ENCODE measurements at places on chromosomes 16 and 17.

- no peak for DNase-seq
Measured at GRCh38 chr16:72853575-72854266, 194.2 kb downstream of the ZFHX3 start.

DNA sequence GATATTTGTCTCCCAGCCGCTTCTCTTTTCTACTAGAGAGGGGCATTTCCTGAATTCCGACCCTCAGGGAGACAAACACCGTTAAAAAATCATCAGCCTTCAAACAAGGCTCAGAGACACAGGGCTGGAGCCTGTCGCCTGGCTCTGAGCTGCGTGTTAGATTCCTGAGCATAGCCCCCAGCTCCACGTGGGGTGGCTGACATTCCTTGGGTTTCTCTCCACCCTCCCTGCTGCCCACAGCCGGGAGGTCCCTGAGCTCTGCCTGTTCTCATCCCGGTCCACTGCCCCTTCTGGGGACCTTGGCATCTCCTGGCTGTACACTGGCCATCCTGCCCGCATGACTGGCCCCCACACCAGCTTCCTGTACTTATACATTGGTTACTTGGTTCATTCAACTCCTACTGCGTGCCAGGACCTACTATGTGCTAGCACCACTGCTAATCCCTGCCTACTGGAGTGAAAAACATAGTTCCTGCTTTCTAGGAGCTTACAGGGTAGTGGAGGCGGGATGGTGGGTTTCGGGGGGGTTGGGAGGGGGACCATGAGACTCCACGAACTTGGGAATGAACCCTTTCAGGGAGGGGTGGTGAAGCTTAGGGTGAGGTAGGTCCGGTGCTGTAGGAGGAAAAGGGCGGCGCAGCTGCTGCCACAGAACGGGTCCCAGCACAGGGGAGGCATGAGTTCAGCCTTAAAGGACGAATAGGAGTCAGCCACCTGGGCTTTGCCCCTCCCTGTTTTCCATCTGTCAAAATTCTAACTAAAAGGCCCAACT, 52.1 kb upstream of the TMEM132E start:
- no peak for DNase-seq

DNA sequence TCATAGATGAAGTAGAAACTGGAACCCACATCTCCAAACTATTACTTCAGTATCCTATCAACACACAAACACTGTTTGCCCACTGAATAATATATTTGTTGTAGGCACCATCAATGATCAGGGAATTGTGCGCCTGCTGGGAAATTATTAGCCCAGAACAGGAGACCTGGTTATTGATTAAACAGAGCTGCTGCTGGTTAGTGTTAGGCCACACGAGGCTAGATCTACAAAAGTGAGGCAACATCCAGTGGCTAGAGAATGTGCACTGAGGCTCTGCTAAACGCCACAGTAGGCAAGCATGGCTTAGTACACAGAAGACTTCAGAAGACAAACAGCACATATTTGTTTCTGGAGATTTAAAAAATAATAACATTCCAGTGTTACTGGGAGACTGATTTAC, 11.0 kb downstream of the ABHD15 start:
- no peak for DNase-seq

GRCh38 chr17:2542456-2542855, 30.8 kb upstream of the METTL16 start:
- no peak for DNase-seq

Data from NCI-H1694 treated with DMSO at 0.1 percent for 48 hours (cell line).